ENCODE measurements at places on chromosomes 1 and 21.

GRCh38 chr1:48055876-48056764 is 58.9 kb upstream of the TRABD2B start:
- no peak for DNase-seq

DNA sequence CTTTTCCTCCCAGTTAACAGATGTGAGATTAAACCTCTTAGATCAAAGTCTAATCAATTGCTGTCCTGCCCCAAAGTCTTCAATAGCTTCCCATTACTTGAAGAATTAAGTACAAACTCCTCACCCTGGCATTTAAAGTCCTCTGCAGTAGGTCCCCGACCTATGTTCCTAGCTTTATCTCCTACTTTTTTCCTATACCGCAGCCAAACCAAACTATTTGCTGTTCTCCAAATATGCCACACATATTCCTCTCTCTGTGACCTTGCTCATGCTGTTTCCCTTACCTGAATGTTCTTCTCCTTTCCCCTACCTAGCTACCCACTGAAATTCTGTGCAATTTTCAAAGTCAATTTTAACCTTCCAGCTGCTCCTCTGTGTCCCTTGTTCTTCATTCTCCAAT is 14.0 kb upstream of the PPP2R5A start:
- no peak for DNase-seq

DNA sequence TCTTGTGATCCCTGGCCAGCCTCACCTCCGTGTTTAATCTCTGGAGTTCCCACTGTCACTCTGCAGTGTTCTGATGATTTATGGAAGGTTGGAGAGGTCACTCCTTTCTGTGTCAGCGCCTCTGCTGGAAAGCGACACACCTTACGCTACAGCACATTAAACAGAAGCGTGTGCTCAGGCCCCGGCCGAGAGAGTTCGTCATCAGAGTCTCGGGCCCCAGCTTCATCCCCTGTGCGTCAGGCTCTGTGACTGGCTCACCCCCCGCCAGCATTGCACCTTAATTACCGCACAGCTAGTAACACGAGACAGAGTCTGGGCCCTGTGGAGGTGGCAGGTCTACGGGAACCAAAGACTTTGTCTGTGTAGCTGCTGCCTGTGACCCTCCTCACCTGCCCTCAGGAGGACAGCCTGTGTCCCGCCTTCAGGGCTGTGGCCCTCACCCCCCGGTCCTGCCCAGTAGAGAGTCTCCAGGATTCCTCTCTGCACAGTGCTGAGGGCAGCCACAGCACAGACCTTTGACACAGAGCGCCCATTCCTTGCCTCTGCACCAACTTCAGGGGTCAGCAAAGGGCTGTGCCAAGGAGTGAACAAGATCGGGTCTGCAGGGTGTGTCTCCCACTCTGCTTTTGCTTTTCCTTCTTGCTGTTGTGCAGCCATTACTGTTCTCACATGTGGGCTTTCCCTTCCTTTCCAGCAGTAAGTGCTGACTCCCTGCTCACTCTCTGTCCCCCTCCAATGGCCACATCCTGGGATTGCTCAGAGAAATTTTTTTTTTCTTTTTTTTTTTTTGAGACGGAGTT is 157.6 kb downstream of the PGBD5 start:
- DNase-seq = peak; percentile 43

DNA sequence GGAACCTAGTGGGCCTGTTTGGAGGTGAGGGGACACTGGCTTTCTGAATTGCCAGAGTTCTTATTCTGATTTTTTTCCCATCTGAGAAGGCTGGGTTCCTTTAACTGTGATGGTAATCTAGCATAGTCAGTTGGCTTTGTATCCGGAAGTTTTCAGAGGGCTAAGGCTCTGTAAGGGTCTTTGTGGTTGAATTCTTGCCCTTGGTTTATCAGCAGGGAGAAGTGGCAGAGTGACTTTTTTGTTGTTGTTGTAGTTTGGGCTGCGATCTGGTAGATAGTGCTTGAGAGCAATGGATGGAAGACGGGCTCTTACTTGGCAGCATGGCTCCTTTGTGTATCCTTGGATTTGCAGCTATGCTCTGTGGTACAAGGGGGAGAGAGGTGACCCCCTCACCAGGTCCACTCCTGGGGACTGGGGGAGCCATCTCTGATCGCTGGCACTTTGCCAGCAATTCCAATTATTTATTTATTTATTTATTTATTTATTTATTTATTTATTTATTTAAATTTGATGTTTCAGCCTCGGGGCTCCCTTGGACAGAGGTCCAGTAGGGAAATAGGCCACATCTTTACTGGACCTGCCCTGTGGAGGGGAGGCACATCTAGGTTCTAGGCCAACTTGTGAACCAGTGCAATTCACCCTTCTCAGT is 18.5 kb downstream of the TCP10L start:
- no peak for DNase-seq

- no peak for DNase-seq
Observed at GRCh38 chr1:172377565-172377964, 42.9 kb upstream of the C1orf105 start.

GRCh38 chr21:15084668-15085067 is 19.9 kb upstream of the NRIP1 start:
- DNase-seq = no peak

DNA sequence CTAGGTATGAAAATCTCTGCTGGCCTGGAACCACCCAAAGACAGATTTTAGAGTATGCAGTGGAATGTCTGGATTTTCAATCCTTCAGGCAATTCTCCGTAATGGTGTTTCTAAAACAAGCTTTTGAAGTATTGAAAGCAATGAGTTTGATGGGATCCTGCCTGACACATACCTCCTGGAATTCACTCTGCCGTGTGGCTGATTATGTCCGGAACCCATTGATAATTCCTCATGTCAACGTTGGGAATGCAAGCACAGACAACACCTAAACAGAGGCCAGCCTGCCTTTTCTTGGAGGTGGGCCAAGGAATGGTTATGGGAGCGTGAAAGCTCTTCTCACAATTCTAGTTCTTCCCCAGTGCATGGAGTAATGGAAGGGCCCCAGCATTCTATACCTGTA is 168.9 kb upstream of the HMCN1 start:
- no peak for DNase-seq

- DNase-seq = peak; percentile 5
Observed at GRCh38 chr1:67339623-67340343, 32.1 kb downstream of the IL12RB2 start.

- DNase-seq = no peak
Observed at GRCh38 chr1:232267092-232267836, 362.7 kb downstream of the SIPA1L2 start.

- DNase-seq = no peak
Observed at GRCh38 chr1:37393173-37394120, 80.9 kb upstream of the ZC3H12A start.

- DNase-seq = no peak
Observed at GRCh38 chr1:4253935-4254334, 353.9 kb upstream of the C1orf174 start.

DNA sequence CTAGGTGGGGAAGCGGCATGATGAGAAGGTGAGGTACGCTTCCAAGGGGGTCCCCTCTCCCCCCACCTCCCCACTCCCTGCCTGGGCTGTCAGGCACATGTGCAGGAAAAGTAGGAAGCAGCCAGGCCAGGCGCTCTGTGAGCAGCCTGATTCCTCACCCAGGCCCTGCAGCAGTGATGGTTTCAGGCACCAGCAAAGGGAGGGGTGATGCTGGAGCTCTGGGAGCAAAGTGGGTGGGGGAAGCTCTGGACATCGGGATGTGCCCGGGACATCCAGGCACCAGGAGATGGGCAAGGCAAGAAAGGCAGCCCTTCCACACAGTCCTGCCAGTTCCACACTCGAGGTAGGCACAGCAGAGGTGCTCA is 106.1 kb downstream of the CRYAA start:
- no peak for DNase-seq

- DNase-seq = no peak
Observed at GRCh38 chr1:161266202-161266601, 7.7 kb downstream of the PCP4L1 start.

DNA sequence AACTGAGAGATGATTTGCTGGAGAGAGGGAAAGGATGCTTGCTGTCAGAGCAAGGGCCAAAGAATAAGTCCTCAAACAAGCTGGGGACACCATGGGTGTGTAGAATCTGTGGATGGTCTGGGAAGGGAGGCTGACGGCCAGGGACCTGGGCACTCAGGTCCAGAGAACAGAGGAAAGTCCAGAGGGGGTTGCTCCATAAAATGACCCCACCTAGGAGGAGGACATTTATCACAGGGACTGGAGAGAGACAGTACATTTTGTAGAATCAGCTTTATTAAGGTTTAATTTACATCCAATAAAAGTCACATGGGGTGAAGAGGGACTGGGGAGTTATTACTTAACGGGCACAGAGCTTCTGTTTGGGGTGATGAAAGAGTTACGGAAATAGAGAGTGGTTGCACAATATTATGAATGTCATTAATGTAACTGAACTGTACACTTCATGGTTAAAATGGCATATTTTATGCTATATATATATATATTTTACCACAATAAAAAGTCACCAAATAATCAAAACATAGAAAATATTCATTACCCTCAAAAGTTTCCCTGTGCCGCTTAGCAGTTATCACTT is 73.0 kb upstream of the ABCD3 start:
- peak; percentile 60 for DNase-seq

DNA sequence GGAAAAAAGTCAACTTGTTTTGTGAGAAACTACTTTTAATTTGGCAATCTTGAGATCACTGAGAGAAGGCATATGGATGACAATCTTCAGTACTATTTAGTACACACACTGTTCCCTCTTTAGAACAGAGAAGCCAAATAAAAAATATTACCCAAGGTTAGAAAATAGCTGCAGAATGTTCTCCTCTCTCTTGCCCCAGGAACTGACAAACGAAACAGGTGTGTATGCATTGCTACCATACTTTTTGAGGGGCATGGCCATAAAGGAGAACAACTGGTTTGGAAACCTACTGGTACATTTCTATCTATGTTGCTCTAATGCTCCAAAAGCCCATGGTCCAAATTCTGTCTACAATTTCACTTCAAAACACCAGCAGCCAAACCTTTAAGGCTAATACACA is 5.7 kb downstream of the TOR1AIP2 start:
- no peak for DNase-seq

DNA sequence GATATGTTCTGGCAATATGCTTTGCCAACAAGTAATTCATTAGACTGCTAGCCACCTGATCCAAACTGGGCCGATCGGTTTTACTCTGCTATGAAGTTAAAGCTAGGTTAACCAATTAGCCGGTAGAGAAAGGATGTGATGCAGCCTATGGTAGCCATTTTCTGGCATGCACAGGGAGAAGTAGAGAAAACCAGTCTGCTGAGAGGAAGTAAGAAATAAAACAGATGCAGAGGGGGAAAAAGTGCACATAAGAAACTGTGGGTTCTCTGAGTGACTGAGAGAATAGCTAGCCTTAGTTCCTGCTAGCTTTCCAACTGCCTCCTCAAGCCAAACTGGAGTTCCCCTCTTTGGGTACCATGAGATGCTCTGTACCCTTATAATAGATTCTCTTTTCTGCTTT is 52.8 kb downstream of the ARID4B start:
- DNase-seq = peak; percentile 56

GRCh38 chr1:47919113-47919833 is 77.9 kb downstream of the TRABD2B start:
- DNase-seq = no peak

- peak; percentile 48 for DNase-seq
Observed at GRCh38 chr1:228226956-228227791, 19.3 kb downstream of the OBSCN start.
